Spinal cord (tissue), 10 donors: ENCODE measurements at places on chromosomes 6 and 20. TPM values are rescaled to one million over a fixed set of nuclear protein-coding genes. Genes with fewer than 3 reads are reported as not detected.

RIPOR2 gene
- total RNA-seq = 34.2 TPM

BNIP5 gene
- total RNA-seq = under 0.01 TPM

AKIRIN2 gene
- total RNA-seq = 39.8 TPM

IYD gene
- total RNA-seq = not detected

RIMS1 gene
- 128 TPM for total RNA-seq

PIM1 gene
- 12.4 TPM for total RNA-seq

ASCC3 gene
- 34.3 TPM for total RNA-seq

RSPO3 gene
- 4.0 TPM for total RNA-seq

LPIN3 gene
- total RNA-seq = 3.1 TPM
